Mesenchymal stem cell (in vitro differentiated cells and primary cell): ENCODE measurements at places on chromosomes 11 and 22.

GRCh38 chr22:23090457-23090835, 20.1 kb downstream of the GNAZ start:
- DNase-seq = no peak

DNA sequence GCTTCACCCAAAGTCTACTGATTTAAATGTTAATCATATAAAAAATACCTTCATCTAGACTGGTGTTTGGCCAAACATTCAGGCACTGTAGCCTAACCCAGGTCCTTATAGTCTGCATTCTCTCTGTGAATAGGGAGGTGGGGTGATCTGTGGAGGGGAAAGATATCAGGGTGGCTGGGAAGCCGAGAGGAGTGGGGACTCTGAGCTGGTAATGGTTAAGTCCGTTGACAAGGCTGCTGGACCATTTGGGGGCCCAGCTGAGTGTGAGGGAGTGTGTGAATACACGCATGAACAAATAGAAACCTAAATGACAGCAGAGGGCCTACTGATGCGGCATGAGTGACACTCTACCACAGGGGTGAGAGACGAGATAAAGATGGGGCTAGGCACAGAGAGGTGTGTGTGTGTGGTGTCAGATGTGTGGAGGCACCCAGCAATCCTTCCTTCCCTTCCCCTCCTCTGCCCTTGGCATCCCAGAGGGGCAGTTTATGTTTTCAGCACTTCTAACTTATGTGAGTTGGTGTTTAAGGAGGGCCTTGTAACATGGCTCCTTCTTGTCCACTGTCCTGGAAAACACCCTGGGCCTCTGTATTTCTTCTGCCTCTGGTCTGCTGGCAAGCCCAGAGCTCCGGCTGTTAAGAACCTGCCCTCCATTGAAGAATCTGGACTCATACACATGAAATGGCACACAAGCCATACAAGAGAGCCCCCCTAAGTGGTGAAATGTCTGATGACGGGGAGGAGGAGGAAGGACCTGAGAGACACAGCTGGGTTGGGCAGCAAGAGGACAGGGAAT, 249.1 kb upstream of the TBCEL start:
- DNase-seq = no peak

- DNase-seq = peak; percentile 21
Measured at GRCh38 chr11:59615120-59615636, 396 bp downstream of the OSBP start.

DNA sequence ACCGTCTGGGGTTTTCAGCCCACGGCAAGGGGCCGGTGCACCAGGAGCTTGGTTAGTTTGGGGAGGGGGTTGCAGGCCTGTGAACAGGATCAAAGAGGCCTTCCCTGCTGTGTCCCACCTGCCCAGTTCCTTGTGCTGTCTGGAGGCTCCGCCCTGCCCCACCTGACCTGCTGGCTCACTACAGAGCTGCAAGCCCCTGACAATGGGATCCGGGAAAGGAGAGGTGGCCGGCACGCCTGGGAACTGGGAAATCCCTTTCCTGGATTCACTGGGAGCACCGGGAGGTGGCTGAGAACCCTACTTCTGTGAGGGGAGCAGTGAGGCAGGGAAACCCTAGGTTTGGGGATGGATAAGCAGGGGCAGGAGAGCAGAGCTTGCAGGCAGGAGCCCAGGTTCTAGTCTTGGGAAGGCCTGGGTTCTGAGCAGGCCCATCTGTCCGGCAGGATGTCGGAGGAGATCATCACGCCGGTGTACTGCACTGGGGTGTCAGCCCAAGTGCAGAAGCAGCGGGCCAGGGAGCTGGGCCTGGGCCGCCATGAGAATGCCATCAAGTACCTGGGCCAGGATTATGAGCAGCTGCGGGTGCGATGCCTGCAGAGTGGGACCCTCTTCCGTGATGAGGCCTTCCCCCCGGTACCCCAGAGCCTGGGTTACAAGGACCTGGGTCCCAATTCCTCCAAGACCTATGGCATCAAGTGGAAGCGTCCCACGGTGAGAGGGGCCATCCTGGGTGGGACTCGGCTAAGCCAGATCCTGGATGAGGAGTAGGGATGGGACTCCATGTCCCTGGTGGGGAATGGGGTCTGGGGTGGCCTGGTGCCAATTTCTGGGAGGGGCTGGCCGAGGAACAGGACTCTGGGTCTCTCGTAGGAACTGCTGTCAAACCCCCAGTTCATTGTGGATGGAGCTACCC, 786 bp downstream of the CAPN1 start:
- peak; percentile 50 for DNase-seq

GRCh38 chr11:114065094-114065493, 5.6 kb downstream of the ZBTB16 start:
- no peak for DNase-seq

DNA sequence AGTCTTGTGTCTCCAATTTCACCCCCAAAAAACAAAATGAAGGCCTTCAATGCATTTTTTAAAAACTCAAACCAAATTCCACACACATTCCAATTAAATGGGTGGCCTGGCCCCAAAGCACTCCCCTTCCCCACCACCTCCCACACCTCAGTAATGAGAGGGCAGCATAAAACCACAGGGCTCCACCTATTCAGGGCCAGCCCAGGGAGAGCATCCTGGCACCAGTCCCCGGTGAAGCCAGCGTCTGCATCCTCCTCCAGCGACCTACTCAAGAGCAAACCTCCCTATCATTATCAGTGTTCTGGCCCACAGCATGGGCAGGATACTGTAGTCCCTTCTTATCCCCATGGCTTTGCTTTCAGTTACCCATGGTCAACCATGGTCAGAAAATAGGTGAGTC, 17.8 kb upstream of the OR8B8 start:
- DNase-seq = no peak

DNA sequence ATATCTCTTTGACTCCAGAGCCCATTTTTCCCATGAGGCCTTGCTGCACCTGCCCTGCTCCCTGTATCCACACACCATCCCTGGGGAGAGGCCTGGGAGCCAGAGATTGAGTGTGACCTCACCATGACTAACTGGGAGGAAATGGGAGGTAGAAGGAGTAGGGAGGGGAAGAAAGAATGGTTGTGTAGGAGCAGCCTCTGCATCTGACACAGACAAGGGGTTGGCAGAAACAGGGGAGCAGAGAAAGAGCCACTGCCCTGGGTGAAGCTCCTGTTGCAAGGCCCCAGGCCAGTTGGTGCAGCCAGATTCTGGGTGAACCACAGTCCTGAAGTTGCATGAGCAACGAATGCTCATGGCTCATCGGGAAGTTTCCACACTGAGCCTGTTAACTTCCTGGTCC, 32.4 kb downstream of the POU2F3 start:
- DNase-seq = no peak

- DNase-seq = no peak
Measured at GRCh38 chr11:6483015-6483414, 1.7 kb downstream of the TIMM10B start.

- DNase-seq = no peak
Measured at GRCh38 chr22:36143956-36144355, 16.6 kb downstream of the APOL3 start.

DNA sequence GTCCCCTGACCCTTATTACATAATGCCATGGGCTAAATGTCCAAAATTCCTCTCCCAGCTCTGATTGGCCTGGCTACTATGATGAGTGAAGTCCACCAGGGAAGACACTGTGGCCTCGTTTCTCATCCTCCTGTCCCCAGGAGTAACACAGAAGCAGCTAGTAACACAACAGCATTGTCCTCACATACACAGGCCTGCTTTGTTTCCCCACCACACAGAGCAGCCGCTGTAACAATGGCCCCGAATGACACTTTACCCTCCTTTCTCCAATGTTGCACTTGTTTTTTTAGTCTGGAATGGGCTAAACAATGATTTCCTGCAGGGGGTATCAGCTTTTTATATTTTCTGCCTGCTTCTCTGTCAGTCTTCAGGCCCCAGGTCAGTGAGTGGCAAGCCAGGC, at the start of gene PRR5L:
Gene PRR5L, plus strand, starts transcription at position 363 of the 400 bp plus-strand sequence. CDS start 104,834 bp downstream, outside the sequence.
- no peak for DNase-seq

DNA sequence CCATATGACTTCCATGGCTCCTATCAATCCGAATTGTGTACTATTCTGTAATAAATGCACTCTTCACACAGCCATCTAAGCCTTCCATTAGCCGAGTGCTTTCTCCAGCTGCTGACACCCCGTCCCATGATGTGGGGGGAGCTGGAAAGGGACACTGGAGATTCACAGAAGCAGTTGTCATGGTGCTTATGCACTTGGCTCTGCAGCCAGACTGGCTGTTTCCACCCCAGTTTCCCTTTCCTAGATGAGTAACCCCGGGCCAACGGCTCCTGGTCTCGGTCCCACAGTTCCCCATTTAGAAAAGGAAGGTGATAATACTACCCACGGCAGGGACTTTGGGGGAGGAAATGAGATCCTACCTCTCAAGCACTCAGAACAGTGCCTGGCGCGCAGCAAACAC, 244.9 kb upstream of the SYN3 start:
- DNase-seq = no peak

DNA sequence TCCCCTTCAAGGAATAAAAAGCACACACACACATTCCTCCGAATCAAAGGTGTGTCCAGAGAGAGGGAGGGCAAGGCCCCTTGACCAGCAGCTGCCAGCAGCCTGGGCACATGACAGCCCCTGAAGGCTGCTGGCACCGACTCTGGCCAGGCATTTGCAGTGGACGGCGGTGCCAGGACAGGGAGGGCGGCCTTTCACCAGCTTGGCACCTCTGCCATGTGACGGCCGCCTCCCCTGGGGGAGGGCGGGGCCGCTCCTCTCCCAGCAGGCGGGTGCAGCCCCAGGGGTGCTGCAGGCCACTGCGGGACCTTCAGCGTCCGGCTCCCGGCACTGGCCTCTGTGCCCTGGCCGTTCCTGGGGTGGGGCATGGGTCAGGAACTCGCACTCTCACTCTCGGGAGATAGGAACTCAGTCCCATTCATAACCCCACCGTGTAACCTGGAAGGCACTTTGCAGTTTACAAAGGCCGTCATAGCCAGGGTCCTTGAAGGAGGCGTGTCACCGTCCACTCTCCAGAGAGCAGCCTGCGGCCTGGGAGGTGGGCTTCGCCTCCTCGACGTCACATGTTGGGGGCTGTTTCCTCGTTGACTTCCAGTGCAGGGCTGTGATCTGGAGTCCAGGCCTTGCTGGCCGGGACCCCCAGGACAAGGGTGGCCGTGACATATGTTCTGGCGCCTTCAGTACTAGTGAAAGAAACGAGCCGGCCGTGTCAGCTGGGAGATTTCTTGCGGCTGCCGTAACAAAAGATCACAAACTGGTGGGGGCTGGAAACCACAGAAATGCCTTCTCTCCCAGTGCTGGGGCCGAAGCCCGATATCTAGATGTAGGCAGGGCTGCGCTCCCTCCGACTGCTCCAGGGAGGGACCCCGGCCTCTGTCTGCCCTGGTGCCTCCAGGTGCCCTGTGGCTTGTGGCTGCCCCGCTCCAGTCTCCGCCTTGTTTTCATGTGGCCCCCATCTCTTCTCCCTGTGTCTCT, 39.9 kb upstream of the SMIM38 start:
- no peak for DNase-seq

- DNase-seq = no peak
Measured at GRCh38 chr22:43642319-43643206, 169.5 kb downstream of the EFCAB6 start.

GRCh38 chr22:23404689-23405365, 175.3 kb downstream of the IGLL1 start:
- peak; percentile 54 for DNase-seq

- peak; percentile 60 for DNase-seq
Measured at GRCh38 chr11:65719871-65720210, 757 bp downstream of the RNASEH2C start.

DNA sequence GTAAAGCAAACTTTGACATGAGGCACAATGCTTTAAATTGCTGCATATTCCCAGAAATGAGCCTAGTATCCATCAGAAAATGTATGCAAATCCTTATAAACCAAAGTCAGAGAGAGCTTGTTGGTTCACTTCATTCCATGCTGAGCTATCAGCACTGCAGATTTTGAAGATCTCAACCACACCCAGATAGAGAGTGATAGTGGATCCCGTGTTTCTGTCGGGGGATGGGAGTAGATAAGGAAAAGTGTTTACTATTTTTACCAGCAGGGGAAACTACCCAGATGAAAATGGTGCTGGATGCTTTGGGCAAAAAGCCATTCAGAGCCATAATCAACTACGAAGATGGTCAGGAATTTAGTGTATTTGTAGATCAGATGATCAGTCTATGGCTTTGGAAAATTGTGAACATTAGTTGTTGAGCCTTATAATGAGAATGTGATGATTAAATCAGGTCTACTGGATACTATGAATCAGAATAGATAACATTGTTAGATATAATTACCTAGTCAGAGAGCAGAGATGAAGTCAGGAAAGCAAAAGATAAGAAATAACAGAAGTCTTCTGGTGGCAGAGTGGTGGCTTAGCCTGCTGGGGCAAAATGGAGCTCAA, 10.8 kb downstream of the OR51B6 start:
- no peak for DNase-seq

GRCh38 chr22:46951350-46951749, 188.9 kb downstream of the TBC1D22A start:
- DNase-seq = no peak

DNA sequence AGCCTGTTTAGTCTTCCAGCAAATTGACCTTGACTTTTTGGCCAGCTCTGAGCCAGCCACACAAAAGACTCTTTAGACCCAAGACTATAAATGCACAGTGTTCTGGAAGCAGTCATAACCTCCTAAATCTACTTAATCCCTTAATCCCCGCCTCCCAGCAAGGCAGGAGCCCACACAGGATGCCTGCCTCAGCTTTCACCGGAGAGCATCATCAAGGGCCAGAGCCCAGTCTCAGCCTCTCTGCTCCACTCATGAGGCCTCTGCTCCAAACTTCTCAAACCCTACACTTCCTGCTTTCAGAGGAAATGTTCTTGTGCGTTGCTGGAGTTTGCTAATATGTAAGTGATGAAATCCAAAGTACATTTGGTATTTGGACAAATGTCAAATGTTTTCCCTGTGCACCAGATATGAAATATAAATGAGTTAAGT, 57.9 kb upstream of the FSHB start:
- no peak for DNase-seq

DNA sequence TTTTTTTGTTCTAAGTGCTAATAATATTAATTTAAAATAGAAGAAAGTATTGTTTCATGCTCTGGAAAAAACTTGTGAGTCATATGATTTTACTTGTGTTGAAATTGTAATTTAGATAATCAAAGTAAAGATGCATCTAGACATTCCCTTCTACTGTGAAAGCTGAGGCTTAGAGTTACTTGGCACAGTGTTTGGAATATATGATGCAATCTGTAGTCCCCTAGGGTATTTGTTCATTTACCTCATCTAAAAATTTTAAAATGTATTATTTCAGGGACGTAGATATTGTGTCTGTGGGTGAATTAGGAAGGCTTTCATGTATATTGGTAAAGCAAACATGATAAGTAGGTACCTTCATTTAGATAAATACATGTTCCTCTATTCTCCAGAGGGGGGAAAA, 793.5 kb upstream of the CNTN5 start:
- no peak for DNase-seq

GRCh38 chr22:29078036-29078868, 5.4 kb downstream of the KREMEN1 start:
- DNase-seq = no peak

GRCh38 chr11:10716543-10717259, 23.1 kb upstream of the IRAG1 start:
- DNase-seq = no peak
